Activated T-helper 1 cell treated with anti-CD3 and anti-CD28 coated beads, Interleukin-2, amount 50 U/mL, for 16 hours (primary cell): ENCODE measurements at places on chromosomes 4 and X.

DNA sequence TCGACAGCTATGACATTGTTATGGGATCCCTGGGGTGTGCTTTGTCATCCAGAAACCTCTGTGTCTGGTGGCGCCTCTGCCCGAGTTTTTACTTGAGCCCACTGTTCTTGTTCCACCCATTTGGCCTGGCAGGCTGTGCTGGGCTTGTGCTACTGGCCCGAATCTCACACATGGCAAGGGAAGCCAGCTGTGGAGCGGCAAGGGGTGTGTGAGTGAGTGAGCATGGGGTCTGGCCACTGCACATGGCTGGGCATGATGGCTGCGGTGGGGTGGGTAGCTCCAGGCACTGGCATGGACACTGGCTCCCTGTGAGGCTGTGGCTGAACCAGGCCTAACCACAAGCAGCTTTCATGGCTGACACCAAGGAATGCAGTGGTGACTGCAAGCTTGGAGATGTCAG is 89.2 kb downstream of the DACH2 start:
- DNase-seq = no peak

DNA sequence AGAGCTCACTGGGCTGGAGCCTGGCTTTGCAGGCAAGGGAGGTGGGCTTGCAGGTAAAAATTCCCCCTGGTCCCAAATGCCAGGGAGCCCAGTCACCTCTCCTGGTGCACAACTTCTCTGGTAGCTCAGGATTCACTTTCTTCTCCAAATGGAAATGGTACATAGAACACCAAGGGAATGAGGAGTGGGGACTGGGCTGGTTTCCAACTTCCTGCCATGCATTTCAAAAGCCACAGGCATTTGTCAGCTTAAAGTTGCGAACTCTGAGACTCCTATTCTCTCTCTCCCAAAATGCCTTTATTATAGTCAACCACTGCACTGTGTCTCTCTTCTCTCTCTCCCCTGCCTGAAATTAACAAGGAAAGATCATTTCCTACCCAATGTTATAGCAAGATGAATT is 177.3 kb downstream of the GRIA3 start:
- DNase-seq = no peak

- DNase-seq = no peak
Measured at GRCh38 chrX:46340696-46341095, 204.5 kb downstream of the ZNF674 start.

GRCh38 chr4:53703267-53703655 is 112.0 kb upstream of the LNX1 start:
- no peak for DNase-seq

DNA sequence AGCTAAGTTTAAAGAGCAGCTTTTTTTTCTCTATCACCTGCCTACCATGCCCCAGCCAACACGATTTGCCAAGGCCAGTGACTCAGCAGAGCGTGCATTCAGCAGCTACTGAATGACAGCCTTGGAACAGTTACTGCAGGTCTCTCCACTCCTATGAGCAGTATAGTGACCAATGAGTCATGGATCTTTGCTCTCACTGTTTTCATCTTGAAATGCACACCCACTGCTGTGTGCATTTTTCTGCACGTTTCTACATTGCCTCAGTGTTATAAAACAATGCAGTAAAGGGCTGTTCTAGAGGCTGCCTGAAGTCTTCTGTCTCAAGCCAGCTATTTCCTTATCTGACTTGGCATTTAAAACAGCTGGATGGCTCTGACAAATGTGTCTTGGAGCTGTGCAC is 66.0 kb upstream of the C4orf54 start:
- no peak for DNase-seq

DNA sequence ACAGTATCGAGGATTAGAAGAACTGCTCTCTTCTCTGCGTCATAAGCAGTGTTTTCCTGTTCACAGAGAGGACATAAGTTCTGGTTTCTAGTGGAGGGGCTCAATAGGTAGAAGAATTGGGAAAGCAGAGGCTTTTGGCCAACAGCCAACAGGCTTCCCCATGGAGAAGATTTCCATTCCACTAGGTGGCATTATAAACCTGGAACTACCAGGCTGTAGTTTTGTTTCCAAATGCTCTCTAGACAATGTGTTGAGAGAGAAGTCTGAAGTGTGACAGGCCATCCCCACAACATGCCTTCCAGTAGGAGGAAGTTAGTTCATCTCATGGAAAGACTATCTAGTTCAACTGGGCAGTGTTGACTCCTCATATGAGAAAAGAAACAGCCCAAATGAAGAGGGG is 63.8 kb upstream of the ANXA10 start:
- no peak for DNase-seq

- DNase-seq = no peak
Measured at GRCh38 chr4:6658209-6658595, 17.7 kb downstream of the MRFAP1 start.

DNA sequence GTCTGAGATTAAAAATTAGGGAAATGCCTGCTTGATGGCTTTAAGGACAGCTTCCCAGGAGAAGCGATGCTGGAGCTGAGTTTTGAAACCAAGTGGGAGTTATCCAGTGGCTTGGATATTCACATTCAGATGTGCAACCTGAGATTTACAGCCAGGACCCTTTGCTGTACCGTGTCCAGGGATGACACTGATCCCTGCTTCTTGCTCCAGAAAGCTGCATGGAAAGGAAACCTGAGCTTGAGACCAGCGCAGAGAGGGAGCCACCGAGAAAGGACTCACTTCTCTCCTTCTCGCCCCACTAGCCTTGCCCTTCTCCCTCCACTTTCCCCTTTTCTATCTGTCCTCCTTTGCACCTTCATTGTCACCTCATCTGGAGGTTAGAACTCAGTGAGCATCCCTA is 254.5 kb upstream of the PPARGC1A start:
- DNase-seq = no peak

GRCh38 chr4:83855044-83855443 is 319.1 kb downstream of the GPAT3 start:
- DNase-seq = no peak

DNA sequence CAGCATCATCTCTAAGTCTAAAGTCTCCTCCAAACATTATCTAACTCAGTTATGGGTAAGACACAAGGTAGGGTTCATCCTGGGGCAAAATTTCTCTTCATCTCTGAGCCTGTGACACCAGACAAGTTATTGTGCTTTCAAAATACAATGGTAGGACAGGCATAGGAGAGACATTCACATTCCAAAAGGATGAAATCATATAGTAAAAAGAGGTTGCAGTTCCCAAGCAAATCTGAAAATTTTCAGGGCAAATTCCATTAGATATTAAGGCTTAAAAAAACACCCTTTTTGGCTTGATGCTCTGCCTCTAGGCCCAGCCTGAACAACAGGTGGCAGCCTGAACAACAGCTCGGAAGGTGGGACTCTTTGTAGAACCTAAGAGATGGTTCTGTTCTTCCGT is 448.3 kb upstream of the SLIT2 start:
- no peak for DNase-seq

DNA sequence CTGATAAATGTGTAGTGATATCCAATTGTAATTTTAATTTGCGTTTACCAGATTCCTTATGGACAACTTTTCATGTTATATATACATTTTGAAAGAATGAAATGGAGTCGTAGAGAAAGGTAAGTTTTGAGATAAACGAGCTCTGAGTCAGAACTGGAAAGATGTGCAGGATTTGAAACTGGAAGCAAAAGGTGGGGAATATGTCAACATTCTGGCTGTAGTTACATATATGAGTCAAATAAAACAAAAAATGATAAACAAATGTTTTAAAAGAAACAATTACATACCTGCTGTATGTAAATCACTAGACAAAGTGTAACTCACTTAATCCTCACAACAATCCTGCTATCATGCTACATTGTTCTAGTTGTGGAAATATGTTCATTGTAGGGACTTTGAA is 84.0 kb downstream of the LPAR4 start:
- no peak for DNase-seq

- DNase-seq = no peak
Measured at GRCh38 chr4:105560421-105560848, 8.0 kb downstream of the ARHGEF38 start.

DNA sequence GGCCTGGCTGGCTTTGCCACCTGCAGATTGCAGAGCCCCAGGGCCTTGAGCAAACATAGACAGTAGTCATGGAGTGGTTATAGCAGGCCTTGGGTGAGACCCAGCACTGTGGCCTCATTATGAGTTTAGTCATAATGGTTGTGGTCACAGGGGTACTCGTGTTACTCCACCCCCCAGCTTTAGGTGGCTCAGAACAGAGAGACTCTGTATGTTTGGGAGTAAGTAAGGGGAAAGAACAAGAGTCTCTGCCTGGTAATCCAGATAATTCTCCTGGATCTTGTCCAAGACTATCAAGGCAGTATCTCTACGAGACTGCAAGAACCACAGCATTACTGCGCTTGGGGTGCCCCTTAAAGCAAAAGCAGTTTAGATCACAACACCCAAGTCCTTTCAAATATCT is 62.3 kb upstream of the SCRG1 start:
- DNase-seq = no peak
